ENCODE measurements at places on chromosomes 12 and 14.

- DNase-seq: no peak
These were observed 72.8 kb downstream of the GALNT4 start for GRCh38 chr12:89451841-89452251.

DNA sequence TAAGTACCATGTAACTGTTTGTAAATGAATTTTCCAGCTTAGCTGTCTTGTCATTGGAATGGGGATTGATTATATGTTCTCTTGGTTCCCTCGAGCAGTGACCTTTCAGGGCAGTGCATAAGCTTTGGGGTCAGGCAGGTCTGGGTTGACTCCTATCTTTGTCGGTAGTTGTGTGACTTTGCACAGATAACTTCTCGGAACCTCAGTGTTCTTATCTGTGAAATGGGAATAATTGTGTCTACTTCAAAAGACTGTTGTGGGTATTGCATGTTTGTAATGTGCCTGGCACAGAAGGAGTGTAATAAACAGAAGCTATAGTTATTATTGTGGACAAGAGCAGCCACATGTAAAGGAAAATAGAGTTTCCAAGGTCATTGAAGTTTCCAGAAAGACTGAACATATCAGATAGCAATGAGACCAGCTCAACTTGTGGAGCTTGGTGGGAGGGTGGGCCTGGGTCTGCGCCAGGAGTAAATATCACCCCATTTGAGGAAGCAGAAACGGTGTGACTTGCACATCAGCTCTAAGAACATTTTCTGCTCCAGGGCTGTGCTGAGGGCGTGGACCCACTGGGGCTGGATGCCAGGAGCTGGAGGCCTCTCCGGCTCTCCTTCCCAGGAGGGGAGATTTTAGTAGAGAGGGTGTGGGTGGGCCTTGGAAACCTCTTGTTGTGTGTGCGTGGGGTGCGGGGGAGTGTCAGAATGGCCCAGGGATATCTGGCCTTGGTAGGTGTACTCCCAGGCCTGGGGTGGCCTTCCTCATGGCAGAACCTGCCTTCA, 19.7 kb downstream of the FOS start:
- no peak for DNase-seq

DNA sequence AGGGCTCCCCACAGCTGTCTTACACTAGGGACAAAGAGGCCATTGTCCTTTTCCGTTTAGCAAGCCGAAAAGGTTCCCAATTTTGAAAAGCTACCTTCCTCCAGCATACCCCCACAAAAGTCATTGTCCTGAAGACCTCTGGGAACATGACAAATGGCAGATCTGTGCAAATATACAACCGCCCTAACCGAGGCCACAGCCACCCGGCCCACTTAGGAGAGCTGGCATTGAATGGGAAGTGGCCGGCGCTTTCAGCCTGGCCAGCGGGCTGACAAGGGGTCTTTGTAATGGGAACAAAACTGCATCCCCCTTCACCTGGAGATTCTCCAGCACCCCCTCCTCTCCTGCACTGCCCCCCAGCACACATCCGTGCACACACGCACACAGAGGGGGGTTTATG, 48.1 kb upstream of the VASH1 start:
- DNase-seq: no peak

DNA sequence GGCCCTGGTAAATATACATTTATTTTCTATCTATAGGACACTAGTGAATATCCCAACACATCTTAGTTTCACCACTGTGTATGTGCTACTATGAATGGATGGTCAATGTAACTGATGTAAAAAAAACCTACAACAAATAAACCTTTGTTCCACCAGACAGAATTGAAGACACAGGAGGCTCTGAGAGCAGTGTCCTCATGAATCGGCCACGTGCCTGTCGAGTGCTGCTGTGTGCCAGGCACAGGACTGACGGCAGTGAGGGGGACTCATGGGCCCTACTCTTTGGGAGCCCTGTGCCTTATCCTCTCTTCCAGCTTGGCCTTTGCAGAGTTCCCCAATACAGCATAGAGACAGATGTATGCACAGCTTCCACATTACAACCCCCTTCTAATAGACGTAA, 18.2 kb downstream of the CINP start:
- no peak for DNase-seq

DNA sequence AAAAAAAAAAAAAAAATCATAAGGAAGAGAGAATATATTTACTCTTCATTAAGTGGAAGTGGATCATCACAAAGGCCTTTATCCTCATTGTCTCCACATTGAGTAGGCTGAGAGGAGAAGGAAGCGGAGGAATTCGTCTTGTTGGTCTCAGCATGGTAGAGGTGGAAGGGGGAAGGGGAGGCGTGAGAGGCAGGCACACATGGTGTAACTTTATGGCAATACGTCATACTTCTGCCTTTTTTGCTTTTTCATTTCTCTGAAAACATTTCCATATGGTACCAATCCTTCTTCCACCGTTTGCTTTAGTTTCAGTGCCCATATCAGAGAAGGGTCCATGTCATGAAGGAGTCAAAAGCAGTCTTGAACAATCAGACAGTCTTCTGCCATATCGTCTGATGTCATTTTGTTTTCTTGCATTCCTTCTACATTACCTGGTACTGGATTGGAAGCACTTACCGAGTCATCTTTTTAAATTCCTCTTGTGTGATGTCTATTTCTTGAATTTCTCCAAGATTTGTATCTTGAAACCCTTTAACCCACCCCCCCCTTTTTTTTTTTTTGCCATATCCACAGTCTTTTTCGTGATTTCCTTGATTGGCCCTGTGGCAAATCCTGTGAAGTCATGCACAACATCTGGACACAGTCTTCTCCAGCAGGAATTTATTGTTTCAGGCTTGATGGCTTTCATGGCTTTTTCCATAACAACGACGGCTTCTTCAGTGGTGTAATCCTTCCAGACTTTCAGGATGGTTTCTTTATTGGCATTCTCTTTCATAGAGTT, 8.9 kb downstream of the FUT8 start:
- no peak for DNase-seq

- DNase-seq: no peak
These were observed 305.3 kb downstream of the MED13L start for GRCh38 chr12:115972241-115972640.

GRCh38 chr14:77139540-77140358, 1.8 kb downstream of the ZDHHC22 start:
- peak; percentile 15 for DNase-seq

DNA sequence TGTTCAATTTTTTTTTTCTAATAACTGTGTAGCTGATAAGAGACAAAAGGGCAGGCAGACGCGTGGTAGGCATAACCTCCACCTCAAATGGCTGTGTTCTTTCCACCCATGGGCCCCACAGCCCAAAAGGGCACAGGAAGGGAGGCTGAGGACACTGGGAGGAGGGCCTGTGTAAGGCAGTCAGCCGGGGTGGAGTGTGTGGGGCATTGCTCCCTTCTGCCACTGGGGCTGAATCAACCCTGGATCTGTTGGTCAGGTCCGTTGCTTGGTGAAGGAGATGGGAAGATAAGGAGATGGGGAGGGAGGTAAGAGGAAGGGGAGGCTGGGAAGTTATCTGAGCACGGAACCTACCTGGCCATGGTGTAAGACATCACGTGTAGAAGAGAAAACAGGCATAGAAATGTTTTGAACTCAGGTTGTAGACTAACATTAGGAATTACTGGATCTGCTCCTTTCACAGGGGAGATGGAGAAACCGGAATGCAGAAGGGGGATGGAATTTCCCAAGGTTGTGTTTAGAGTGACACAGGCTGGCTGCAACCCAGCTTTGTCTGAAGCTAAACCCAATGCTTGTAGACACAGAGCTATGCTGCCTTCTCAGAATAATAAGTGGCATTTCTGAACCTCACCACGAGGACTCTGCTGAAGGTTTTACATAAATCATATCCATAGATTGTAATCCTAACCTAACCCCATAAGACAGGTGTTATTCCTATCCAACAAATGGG, 138.5 kb upstream of the NOS1 start:
- no peak for DNase-seq

- DNase-seq: no peak
These were observed 25.3 kb downstream of the IGF1 start for GRCh38 chr12:102454808-102455760.

DNA sequence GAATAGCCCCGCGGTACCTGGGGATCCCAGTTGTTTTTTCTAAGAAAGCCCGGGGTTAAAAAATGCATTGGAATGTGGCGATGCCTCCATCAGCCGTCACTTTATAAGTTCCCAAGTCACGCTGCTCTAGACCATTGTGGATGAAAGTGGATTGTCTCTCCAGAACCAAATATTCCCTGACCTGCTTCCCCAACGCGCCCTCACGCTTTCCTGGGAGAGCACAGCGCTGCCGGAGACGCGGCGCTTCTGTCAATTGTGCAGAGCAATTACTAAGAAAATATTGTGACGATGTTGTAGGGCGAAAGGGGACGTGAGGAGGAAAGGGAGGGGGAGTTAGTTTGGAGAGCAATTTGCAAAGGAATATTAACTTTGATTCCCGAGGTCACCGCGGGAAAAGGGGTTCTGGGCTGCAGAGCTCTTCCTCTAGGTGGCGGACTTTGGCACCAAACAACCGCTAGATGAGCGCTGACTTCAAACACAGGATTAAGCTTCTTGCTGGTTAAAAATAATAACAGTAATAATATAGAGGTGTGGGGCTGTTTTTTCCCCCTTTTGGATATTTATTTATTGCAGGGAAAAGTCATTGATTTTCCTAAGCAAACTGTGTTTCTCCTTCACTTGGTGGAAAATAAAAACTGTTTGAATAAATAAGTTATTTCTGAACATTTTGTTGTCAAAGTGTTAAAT, 9.6 kb upstream of the FOXG1 start:
- DNase-seq: no peak

DNA sequence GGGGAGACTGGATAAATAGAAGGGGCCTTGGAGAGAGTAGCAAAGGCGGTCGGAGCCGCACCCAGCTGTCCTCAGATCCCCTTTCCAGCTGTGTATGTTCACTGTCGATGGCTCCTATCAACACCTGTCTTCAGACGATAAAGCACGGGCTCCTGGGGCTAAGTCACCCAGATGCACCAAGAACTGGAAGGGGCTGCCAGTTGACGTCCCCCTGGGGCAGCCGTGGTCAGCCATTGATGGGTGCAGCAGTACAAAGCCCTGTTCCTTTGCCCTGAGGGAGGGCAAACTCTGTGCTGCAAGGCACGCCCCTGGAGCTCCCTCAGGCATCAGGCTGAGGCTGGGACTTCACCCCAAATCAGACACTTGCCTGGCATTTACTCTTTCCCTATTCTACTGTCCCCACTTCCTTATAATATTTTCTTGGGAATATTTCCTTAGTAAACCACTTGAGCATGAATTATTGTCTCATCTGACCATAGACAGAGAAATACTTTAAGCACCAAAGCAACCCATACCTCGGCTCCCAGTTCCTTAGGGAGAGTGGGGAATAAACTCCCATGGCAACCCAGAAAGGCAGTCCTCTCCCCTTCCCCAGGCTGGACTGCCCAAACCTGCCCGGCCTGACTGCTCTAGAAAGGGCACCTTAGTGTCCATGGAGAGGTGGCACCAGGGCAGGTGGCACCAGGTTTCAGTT, 59.6 kb upstream of the SCN8A start:
- DNase-seq: no peak

GRCh38 chr12:38983117-38983571, 77.8 kb upstream of the CPNE8 start:
- no peak for DNase-seq

- no peak for DNase-seq
These were observed 11.6 kb downstream of the TMEM119 start for GRCh38 chr12:108586306-108586705.

DNA sequence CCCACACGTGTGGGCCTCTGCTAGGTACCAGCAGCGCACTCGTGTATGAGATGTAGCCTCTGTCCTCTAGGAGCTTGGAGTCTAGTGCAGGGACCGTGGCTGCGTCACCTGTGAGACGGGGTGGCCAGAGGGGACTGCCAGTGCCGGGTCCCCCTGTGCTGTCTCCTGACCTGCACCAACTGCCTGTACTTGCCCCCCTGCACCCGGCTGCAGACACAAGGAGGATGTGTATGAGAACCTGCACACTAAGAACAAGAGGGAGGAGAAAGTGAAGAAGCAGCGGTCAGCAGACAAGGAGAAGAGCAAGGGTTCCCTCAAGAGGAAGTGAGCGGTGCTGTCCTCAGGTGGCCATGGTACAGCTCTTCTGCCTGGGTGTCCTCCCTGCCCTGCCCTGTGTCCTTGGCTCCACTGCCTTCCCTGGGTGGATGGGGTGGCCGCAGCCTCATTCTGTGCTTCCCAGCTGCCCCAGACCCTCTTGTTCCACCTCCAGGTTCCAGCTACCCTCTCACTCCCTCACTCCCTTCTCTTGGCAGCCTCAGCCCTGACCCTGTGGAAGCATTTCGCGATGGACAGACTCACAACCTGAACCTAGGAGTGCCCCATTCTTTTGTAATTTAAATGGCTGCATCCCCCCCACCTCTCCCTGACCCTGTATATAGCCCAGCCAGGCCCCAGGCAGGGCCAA, 9.6 kb downstream of the PTPN6 start:
- peak; percentile 64 for DNase-seq

- no peak for DNase-seq
These were observed 33.8 kb downstream of the ZFHX2 start for GRCh38 chr14:23517650-23518326.

DNA sequence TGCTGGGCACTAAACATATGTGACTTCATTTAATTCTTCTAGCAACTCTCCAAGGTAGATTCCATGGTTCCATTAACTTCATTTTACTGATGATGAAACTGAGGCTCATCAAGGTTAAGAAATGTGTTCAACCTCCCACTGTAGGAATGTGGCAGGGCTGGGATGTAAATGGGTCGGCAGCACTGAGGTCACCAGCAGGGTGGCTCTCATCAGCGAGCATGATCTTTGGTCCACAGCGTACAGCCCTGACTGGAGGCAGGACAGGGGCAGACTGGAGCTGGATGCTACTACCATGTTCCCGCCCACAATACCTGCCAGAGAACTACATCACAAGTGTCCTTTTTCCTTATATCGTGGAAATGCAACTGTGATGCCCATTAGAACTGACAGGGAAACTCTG, 4.6 kb downstream of the APPL2 start:
- DNase-seq: no peak

DNA sequence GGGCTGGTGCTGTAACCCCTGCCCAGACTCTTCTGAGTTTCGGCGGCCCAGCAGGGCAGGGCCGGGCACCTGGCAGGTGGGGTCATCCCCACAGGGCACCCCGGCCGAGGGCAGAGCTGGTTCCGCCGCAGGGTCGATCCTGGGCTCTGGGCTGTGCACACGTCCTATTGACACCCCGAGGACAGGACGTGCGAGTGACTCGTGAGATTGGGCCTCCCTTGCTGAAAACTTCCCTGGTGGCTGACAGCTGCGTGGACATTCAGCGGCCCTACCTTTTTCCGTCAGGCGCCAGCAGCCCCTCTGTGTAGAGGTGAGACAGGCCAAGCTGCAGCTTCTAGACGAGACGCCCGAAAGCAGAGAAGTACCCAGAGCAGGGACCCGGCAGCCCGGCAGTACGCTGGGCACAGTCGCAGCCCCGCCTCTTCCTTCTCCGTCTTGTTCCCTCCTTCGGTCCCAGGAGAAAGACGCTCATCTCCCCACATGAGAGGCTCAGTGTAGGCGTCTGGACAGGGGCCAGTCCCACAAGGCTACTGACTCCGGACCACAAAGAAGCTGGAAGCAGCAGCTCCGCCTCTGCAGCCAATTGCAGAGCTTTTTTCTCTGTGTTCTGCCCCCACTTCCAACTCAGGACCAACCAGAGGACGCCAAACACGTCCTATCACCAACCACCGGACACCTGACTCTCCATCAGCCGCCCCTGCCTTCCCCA, at the start of gene LRCOL1:
LRCOL1 (minus strand) TSS at position 532 of the 709 bp plus-strand sequence. CDS start 4,331 bp downstream, outside the sequence.
- DNase-seq: no peak

GRCh38 chr12:98416845-98417244, 98.5 kb upstream of the TMPO start:
- no peak for DNase-seq

- DNase-seq: peak; percentile 49
These were observed 19.7 kb downstream of the PLEKHG3 start for GRCh38 chr14:64723691-64724577.

Measured in CD4-positive, alpha-beta T cell treated with Interleukin-17A for 1 hour (primary cell).